ENCODE measurements at places on chromosomes 4 and X.
A peak's percentile ranks its signal among the peaks of the same experiment; 100 is the strongest.

DNA sequence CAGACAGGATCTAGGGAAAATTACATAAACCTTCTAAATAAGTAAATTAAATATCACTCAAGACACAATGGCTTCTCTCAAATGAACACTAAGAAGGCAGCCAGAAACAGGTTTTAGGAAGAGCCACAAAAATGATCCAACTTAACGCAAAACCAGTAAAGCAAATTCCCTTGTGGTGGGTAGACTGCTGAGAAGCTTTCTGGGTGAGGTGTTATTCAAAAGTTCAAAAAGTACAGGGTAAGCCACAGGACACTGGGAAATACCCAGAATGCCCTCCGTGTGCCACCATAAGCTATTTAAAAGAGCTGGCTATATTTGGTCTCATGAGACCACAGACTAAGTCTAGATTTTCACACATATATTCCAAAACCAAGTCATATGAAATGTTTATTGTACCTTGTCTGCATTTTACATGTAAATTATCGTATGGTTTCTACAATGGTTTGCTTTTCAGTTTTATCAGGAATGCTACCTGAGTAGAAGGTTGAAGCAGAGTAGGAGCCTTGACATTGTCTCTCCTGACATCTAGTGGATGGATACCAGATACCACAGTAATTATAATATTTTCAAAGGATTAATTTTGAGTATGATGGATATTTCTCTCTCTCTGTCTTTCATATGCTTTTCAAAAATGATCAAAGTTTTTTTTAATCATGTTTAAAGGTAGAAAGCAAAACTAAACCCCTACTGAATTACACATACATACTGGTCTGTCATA, 109.3 kb upstream of the KLHL13 start:
- DNase-seq, result no peak

- DNase-seq, result no peak
These were observed 60.4 kb upstream of the CRMP1 start for GRCh38 chr4:5952975-5953951.

DNA sequence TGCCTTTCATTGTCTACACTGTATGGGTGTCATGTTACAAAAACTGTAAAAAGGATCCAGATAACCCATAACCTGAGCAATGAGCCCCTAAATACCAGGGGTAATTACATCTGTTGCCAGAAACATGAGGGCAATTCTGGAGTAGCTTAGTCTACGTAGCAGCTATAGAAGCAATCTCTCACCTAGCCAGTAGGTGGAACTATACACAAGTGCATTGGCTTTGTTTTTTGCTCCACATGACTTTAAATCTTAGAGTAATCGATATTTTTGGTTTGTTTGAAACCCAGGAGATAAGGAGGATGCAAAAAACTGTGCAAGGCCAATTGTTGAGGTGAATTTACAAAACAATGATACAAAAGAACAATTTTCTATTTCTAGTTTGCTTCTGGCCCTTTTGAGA, 57.5 kb downstream of the GPR82 start:
- DNase-seq, result no peak

DNA sequence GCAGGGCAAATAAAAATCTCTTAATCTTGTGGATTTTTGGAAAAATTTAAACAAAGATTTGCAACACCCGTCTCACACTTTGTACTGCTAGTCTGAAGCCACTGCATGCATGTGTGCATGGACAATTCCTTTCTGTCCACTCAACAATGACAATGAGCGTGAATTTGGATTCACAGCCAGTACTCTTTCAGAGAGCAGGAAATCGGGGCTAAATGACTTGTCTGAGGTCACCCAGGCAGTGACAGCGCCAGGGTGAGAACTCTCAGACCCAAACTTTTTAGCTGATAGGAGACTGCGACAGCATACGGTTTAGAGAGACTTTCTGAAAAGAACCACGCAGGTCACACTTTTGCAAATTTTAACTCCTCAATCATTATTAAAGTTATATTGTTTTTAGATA, 90.9 kb downstream of the ZNF827 start:
- DNase-seq, result no peak

DNA sequence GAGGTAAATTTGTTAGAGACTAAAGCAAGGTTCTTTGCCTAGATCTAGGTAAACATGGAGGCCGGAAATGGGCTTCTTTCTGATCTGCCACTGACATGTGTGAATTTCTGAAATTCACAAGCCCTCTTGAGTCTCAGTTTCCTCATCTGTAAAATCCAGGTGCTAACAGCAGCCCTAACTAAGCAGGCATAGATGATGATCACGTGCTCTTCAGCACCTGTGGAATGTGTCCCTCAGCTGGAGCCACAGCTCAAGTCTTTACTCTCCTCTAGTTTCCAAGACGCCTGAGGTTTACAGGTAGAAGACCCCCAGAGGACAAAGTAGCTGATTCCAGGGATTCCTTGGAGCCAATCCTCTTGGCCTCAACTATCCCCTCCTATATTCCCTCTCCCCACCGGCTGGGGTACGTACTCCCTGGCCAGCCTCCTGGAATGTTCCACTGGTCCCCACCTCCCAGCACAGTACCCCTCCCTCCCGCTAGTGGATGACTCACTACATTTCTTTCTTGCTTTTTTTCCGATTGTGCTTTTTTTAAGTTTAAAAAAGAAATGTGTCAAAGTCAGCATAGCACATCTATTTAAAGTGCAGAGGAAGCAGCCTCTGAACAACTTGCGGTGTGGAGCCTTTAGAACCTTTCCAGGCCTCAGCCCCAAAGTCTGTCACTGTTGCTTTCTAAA, 98.4 kb downstream of the PHKA2 start:
- DNase-seq, result no peak

- DNase-seq, result no peak
These were observed 67.3 kb upstream of the MAGEB18 start for GRCh38 chrX:26070882-26071281.

DNA sequence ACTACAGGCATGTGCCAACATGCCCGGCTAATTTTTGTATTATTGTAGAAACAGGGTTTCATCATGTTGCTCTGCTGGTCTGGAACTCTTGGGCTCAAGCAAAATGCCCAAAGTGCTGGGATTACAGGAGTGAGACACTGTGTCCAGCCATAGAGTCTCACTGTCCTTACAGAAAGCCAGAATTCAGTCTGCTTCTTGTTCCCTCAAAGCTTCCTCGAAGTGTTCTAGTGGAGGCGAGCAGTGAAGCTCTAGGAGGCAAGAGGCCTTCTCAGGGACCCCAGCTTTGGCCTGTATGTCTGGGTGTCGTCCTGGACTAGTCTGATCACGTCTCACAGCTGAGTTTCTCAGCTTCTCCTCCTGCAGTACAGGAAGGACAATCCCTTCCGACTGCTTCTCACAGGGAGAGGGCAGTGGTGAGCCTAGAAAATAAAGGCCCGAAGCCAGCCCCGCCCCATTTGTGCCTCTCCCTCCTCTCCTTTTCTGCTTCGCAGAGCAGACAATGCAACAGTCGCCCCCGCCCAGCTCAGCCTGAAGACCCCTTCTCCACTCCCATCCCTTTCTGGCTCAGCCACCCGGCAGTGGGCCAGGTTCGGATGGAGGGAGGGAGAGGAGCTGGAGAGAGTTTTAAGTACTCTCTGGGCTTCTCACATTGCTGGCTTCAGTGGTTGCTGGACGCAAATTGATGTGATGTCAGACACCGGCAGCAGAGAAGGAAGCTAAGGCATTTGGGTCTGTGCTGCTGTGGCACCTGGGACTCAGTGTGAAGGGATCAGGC, 11.1 kb upstream of the FAM3A start:
- DNase-seq, result peak; percentile 52

DNA sequence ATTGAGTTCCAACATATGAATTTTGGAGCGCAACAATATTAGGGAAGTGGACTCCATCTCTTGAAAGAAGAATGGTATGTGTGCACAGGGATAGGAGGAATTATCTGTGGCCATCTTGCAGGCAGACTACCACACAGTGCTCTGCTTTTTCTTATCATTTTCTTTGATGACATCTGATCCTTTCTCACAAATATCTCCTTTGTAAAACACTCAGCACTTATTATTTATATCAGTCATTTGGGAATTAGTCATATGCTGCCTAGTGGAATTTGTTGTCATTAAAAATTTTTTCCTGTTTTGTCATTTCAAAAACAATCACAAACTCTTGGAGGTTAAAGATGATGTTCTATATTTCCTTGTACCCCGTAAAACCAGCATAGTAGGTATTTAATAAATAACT, 444.3 kb upstream of the ATOH1 start:
- no peak for DNase-seq

GRCh38 chr4:146098397-146098796, 77.1 kb upstream of the LSM6 start:
- no peak for DNase-seq

Data from activated CD8-positive, alpha-beta memory T cell treated with anti-CD3 and anti-CD28 coated beads, Interleukin-2, amount 50 U/mL, for 4 hours (primary cell).